ENCODE measurements at places on chromosomes 2 and 18.
A peak's percentile ranks its signal among the peaks of the same experiment; 100 is the strongest.

GRCh38 chr2:56198936-56199335 is 15.1 kb downstream of the CCDC85A start:
- no peak for DNase-seq

- no peak for DNase-seq
These were observed 34.7 kb upstream of the GPR17 start for GRCh38 chr2:127611076-127611925.

DNA sequence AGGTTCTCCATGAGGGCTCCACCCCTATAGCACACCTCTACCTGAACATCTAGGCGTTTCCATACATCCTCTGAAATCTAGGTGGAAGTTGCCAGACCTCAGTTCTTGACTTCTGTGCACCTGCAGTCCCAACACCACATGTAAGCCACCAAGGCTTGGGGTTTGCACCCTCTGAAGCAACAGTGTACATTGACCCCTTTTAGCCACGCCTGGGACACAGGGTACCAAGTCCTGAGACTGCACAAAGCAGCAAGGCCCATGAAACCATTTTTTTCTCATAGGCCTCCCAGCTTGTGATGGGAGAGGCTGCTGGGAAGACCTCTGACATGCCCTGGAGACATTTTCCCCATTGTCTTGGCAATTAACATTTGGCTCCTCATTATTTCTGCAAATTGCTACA is 20.0 kb downstream of the ARL6IP6 start:
- no peak for DNase-seq

GRCh38 chr2:4300616-4301015 is 597.2 kb downstream of the DCDC2C start:
- no peak for DNase-seq

DNA sequence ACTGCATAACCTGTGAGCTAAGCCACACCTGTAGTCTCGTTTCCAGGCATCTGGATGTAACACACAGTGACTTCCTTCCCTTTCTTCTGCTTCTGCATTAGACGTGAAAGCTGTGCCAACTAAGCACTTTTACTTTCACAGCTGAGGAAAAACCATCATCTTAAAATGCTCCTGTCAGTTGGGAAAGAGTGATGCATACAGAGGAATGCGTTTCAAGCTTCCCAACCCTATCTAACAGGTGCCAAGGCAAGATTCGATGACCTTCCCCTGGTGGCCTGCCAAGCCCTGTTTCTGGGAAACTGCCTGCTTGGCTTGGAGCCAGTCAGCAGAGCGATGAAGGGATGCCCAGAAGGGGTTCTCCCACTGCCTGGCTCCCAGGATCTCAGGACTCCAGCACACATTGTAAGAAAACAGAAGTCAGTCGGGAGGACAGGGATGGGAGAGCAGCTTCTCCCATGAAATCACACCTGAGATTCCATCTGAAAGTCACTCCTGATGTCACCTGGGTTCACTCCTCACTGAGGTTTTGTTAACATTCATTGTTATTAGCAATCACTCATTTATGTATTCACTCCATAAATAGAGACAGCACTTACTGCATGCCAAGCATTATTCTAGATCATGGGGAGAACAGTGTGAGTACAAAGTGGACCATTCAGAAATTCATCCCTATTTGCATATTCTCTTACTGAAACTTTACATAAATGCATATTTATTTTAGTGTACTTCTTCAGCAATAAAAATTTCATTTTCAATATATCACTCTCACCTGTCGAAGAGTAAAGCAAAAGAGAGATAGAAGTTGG is 64.1 kb downstream of the DTNA start:
- no peak for DNase-seq

GRCh38 chr2:195756218-195756942 is 99.4 kb downstream of the SLC39A10 start:
- DNase-seq, result no peak

- DNase-seq, result no peak
These were observed 97.7 kb upstream of the CAB39 start for GRCh38 chr2:230614913-230615332.

- DNase-seq, result no peak
These were observed 10.2 kb downstream of the SP3 start for GRCh38 chr2:173955004-173955403.

DNA sequence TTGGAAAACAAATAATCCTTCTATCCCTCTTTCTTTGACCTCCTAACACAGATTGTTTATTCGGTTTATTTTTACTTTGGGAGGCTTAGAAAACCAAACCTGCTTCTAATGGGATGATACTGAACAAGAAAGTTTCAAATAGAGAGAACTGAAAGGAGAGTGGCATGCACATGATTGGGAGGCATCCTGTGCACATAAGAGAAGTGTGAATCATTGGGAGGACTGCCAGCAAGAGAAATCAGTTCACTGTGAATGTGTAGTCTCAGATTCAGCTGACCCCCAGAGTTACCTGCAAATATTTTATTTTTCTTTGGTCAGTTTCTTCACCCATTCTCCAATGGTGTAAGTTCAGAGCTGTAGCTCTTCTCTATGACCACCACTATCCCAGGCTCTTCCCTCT is 1363.2 kb upstream of the ACVR2A start:
- peak; percentile 10 for DNase-seq

DNA sequence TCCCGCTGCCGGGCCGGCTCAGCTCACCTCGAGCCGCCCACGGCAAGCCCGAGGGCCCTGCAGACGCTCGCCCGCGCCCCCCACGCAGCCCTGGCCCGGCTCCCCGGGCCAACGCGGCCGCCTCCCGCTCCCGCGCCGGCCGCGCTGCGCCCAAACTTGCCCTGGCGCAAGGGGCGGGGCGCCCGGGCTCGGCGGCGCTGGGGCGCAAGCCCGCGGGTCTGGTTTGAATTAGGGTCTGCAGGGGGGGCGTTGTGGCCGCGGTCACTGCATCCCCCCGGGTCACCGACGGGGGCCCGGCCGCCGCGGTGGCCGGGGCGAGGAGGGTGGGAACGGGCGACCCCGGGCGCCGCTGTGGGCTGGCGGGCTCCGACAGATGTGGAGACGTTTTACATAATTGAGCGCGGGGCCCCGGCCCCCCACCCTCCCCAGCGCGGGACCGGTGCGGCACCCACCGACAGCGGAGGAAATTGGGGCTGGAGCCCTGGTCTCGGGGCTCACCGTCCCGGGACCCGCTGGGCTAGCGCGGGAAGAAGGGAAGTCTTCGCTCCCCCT is 690 bp downstream of the SDC1 start:
- no peak for DNase-seq

- no peak for DNase-seq
These were observed 27.4 kb upstream of the ALLC start for GRCh38 chr2:3630631-3631030.

- DNase-seq, result peak; percentile 53
These were observed 836 bp downstream of the ANKRD12 start for GRCh38 chr18:9137168-9138066.

DNA sequence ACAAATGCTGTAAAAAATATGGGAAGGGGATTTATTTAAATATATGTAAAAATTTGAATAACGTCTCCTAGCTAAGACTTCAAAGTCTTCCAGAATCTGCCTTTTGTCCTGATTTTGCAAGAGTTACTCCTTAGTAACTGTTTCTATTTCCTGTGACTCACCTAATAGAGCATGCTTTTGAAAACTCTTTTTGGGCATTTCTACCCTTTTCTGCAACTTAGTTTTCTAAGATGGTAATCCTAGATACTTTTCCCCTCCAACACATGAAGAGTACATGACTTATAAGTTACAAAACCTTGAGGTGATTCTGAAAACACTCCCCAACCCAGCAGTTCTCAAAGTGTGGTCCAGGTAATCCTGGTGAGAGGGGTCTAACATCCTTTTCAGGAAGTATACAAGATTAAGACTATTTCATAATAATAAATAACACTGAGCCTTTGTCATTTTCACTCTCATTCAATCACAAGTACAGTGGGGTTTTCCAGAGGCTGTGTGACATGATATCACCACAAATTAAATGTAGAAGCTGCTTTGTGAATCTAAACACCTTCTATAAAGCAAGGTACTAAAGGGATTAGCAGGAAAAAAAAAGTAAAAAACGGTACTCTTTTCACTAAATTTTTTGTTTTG is 31.9 kb downstream of the PPP4R3B start:
- DNase-seq, result no peak

- no peak for DNase-seq
These were observed 35.8 kb downstream of the CCDC68 start for GRCh38 chr18:54923339-54923956.

DNA sequence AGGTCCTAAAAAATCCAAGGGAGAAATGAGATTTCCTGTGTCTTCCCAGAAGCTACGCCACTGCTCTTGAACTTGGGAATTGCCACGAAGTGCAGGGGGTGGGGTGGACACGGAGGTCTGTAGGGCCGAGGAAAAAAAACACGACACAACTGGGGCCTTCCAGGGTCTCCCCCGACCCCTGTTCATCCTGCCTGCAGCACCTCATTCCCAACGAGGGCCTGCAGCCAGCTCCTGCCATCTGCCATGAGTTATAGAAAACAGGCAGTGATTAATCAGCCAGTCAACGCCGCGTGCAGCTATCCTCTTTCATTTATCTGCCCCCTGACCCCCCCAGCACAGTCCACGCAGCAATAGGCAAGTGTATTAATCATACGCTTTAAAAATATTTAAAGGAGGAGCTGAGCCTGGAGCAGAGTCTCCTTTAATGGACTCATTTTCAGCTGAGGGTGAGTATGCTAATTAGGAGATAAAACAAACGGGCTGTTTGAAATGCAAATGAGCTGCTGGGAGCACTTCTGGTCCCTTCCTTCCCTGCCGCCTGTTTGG is 209.9 kb downstream of the TFCP2L1 start:
- DNase-seq, result peak; percentile 86

- no peak for DNase-seq
These were observed 58.8 kb downstream of the PRKRA start for GRCh38 chr2:178392215-178392614.

- DNase-seq, result no peak
These were observed 1.3 kb downstream of the YWHAQ start for GRCh38 chr2:9629222-9630116.

- DNase-seq, result no peak
These were observed 240.9 kb upstream of the GULP1 start for GRCh38 chr2:188050726-188051125.

DNA sequence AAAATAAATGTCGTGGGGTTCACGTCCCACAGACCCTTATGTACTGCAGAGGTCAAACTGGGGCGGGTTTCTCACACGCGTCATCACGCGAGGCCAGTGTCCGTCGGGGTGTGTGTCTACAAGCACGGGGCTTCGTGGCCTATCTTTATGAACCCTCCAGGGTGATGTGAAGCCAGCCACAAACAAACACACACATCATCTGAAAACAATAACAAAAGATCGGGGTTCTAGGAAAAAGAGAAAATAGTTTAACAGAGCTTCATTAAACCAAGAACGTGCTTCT is 23.3 kb downstream of the LDLRAD4 start:
- DNase-seq, result no peak

DNA sequence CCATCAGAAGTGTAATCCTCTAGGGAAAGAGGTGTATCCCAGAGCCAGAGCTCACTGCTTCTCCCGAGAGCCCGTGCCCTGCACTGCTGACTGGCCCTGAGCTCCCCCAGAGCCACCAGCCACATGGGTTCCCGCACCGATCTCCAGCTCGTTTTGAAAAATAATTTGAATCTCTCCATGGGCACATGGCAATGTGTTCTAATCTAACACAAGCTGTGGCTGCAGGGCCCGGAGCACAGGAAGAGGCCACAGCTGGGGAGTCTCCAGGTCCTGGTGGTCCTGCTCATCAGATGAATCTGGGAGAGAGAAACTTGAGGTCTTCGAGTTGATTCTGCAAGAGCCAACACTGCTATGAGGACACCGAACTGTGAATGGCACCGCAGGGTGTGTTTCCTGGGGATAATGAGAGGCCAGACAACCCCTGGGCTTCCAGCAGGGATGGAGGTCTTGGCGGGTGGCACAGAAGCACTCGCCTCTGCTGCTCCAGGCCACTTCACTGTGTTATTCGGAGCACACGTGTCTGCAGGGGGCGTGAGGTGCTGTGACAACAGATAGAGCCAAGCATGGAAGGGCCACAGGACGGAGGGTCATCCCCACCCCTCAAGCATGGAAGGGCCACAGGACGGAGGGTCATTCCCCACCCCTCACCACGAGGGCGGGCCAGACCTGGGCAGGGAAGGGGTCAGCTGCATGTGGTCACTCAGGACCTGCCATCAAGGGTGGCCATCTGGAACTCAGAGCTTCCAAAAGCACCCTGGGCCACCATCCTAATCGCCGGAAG is 196.8 kb downstream of the NDUFA10 start:
- DNase-seq, result no peak

GRCh38 chr2:238138331-238139195 is at the start of gene KLHL30:
Gene KLHL30, plus strand, starts transcription at chr2:238138668. Its CDS starts 2,087 bp downstream, at chr2:238140755.
- no peak for DNase-seq

DNA sequence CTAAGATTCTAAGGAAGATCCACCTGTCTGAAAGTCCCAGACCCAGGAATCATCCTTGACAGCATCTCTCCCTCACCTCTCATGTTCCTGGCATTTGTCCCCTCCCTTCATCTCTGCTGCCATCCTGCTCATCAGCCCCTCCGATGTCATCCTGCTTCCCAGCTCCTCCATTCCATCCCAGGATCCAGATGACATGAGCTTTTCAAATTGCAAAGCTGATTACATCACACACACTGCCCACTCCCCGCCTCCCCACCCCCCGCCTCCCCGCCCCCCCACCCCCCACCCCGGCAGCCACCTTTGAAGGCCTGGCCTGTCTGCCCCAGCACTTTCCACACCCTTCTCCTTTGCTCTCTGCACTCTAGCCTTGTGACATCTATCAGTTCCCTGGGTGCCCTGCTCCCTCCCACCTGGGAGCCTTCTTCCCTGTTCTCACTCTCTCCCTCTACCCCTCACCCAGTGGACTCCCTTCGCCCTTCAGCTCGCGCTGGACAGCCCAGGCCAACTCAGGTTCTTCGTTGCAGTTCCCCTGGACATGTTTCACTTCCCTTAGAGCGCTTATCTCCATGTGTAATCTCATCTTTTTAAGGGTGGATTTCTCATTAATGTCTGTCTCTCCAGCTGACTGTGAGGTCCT is 61.6 kb downstream of the DNMT3A start:
- no peak for DNase-seq

- no peak for DNase-seq
These were observed 338.6 kb upstream of the MMADHC start for GRCh38 chr2:149926149-149926548.

DNA sequence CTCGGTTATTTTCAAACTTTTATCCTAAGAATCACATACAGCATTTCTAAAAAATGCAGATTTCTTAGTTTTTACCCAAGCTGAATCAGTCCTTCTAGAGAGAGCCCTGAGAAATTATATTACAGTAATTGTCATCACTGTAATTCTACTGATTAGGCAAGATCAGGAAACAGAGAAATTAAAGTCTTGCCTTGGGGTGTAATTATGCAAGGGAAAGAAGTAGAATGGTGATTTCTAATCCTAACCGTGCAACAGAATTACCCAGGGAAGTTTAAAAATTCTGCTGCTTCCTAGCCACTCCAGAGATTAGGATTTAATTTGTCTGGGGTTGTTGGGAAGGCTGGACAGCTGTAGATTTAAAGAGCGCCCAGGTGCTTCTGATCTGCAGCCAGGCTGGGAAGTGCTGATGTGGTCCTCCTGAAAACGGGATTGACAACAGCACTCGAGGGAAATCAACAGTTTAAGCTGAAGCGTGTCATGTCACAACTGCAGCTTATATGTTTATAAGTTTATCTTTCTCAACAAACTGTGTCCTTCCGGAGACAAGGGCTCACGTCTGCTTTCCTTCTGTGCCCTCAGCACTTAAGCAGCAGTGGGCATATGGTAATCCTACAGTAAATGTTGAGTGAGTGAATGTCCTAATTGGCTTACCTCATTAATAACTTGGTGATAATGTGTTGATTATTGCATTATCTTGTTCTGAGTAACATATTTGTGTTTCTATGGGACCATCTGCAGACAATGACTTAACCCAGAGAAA is 671.9 kb upstream of the SOX11 start:
- DNase-seq, result no peak

GRCh38 chr2:224865016-224865415 is 148.9 kb upstream of the CCDC195 start:
- no peak for DNase-seq

GRCh38 chr18:79413025-79413424 is 17.3 kb downstream of the NFATC1 start:
- DNase-seq, result no peak
